ENCODE measurements at places on chromosomes 1 and 21. TPM values are rescaled to one million over a fixed set of nuclear protein-coding genes. Genes with fewer than 3 reads are reported as not detected.

CCDC181 gene
- total RNA-seq, result 1.3 TPM

PRRX1 gene
- 95.9 TPM for total RNA-seq

FALEC gene
- not detected for total RNA-seq

DNA sequence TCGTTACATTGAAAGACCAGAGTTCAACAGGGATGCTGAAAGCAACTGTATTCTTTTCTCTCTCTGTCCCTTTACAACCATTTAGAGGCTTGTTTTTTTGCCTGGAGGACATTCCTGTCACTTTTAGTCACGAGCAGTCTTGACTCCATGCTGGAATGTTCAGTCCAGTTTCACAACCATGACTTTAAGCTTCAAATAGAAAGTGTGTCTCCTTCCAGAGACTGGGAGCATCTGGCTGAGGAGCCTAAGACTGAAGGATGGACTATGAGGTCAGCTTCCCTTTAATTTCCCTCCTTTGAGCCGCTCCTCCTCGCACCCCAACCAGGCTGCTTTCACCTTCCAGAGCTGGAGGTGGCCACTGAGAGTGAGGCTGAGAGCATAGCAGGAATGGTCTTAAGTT is 10.5 kb upstream of the RYR2 start:
- DNase-seq, result no peak

DNA sequence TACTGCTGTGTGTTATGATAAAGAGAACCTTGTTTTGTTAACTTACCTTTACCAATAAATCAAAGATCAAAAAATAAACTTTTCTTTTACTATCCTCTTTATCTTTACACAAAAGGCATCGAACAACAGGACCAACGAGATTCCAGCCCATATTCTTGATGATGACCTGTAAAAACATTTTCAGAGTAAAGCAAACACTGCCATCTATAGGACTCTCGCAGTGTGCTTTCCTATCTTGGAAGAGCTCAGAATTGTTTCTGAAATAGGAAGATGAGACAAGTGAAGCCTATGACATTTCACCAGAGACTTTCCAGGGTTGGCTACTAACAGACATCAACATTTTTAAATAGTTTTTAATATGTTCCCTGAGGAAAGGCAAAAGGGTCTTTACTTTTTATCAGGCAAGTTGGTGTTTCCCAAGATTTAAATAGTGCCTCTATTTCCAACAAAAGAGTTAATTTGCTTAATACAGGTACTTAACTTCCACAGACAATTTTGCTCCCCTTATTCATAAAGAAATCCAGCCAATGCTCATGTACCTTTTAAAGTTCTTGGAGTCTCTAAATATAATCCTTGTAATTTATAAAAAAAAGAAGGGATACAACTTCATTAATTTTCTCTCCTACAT is 7.3 kb downstream of the GLMN start:
- no peak for DNase-seq

- DNase-seq, result no peak
Observed at GRCh38 chr1:169904834-169905233, 11.1 kb upstream of the SCYL3 start.

DNA sequence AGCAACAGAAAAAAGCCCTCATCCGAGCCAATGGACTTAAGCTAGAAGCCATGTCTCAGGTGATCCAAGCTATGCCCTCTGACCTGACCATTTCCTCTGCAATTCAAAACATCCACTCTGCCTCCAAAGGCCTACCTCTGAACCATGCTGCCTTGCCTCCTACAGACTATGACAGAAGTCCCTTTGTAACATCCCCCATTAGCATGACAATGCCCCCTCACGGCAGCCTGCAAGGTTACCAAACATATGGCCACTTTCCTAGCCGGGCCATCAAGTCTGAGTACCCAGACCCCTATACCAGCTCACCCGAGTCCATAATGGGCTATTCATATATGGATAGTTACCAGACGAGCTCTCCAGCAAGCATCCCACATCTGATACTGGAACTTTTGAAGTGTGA is 20.7 kb downstream of the NR5A2 start:
- no peak for DNase-seq

GRCh38 chr1:75074831-75075395 is 59.3 kb upstream of the LHX8 start:
- no peak for DNase-seq

DNA sequence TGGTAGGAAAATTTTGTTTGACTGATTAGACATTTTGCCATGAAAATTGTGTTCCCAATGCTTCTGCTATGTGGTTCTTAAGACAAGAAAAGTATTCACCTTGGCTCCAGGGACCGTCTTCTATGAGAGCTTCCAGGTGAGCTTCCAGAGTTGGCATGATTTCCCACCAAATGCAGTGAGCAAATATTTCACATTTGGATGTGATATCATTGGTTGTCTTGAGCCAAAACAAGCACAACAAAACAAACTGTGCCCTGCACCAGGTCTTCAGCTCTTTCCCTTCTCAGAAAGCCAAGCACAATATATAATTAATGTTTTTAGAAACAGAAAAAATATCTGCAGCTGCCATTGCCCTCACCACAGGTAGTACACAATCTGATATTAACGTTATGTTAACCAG is 1009.0 kb downstream of the PLA2G4A start:
- DNase-seq, result no peak

All from heart left ventricle (tissue), 16 donors.